Sciatic nerve (tissue), 2 donors: ENCODE measurements at places on chromosomes 1 and 21.

DNA sequence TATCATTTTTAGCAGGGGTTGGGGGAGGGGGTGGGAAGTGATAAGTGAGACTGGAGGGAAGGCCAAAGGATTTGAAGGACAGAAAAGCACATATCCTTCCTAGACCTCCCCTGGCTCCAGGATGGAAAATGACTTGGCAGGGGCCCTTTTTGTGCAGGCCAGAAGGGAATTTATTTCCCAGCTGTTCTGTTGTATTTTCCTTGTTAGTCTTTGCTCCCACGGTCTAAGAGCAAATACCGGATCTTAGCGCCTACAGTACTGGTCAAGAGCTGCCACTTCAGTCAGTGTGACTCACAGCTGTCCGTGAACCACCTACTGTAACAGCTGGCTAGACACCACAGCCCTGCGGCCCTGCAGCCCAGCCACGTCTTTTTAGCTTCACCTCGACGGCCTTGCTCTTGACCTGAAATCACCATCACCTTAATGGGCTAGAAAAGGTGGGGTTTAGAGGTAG lies 51.0 kb upstream of the ERRFI1 start:
- DNase-seq, result no peak

- DNase-seq, result no peak
Observed at GRCh38 chr21:16538936-16539440, 809.2 kb downstream of the USP25 start.

- DNase-seq, result no peak
Observed at GRCh38 chr1:175494011-175494554, 249.3 kb downstream of the TNR start.

GRCh38 chr1:236844499-236845271 lies 49.6 kb downstream of the MTR start:
- DNase-seq, result no peak

DNA sequence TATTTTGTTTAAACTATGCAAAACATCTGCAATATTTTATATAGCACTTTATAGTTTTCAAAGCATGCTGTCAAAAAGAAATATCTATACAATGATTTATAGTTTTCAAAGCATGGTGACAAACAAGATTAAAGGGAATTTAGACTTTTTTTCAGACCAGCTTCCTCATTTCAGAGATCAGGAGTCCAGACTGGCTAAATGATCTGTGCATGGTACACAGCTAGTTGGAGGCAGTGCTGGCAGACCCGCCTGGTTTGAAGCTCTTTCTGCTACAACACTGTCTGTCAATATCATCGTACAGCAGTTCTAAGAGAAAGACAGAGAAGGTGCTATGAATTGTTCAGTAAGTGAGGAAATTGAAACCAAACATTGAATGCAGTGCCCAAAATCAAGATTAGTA lies 479.0 kb downstream of the PTBP2 start:
- no peak for DNase-seq

DNA sequence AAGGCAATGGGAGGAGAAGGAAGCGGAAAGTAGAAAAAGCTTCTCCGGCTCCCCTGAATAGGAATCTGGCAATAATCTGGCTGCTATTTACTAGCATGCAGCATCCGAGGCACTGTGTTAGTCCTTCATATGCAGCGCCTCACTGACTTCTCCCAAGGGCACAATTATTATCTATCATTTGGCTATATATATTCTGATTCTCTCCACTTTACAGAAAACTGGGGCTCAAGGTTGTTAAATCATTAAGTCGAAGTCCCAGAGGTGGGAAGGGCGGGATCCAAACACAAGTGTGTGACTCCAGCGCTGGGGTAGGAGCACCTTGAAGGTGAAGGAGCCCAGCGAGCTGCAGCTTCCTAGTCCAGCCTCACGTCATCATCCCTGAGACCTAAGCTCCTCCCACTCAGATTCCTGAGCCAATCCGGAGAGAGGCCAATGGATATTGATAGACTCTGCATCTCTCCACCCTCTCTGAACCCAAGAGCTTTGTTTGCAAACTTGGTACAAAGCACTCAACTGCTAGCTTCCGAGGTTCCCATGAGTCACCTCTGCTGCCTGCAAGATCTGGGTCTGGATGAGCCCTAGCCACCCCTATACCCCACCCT lies 16.6 kb upstream of the EYA3 start:
- DNase-seq, result no peak

- no peak for DNase-seq
Observed at GRCh38 chr1:174875306-174875705, 124.4 kb upstream of the CACYBP start.

DNA sequence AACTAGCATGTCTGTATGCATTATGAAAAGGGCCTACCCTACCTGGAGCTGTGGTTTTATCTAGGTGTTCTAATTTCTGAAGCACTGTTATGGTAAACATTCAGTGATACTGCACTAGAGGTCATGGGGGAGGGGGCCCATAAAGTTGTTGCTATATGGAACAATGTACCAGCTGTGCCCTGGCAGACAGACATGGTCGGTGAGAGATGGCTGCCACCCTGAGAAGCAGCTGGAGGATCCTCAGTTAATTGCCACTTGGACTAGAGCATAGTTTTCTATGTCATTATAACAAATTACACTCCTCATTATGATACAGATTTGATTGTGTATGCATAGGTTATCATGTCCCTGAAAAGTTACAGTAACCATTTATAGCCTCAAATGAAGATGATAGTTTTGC lies 45.4 kb downstream of the ILDR2 start:
- no peak for DNase-seq

GRCh38 chr1:40409467-40409866 lies 35.9 kb downstream of the SMAP2 start:
- no peak for DNase-seq

GRCh38 chr1:208107425-208108212 lies 136.6 kb downstream of the PLXNA2 start:
- DNase-seq, result no peak

DNA sequence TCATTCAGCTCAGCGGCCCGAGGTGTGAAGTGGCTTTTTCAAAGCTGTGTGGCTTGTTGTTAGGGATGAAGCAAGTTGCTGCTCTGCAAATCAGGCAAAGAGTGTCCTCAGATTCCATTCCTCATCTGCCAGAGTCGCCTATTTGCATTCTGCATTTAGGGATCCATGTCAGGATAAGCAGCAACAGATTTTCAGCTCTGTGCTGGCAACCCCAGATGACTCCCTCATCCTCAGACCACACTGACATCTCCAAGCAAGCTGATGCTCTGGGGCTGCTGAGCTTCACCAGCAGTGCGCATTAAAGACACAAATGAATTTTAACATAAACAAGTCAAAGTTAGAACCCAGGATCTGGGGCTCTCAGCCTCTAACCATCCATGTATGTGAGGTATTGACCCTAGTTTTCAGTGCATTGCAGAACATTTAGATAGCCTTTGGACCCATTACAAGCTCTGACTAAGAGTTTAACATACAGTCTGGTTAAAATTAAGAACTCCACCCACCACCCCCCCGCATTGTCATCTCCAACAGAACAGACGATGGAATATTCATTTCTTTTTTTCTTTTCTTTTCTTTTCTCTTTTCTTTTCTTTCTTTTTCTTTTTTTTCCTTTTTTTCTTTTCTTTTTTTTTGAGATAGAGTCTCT lies 10.9 kb downstream of the CFAP107 start:
- DNase-seq, result no peak
